8988T (cell line): ENCODE measurements at places on chromosomes 4 and X.

GRCh38 chr4:945274-946102 is 13.2 kb downstream of the TMEM175 start:
- peak; percentile 9 for DNase-seq

DNA sequence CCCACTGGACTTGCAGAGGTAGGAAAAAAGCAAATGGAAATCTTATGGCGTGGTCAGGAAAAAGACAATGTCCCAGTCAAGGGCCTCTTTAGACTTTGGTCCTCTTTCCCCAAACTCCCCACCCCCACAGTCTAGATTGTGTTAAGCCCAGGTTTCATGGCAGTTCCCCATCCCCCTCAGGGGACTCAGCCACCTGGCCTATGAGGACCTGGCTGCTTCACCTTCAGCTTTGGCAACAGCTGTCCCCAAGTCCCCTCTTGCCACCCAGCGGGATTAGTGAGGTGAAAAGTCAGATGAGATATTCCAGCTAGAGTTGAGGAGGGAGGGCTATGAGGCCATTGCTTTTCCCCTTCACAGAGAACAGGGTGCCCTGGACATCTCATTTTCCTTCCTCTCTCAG is 457 bp downstream of the RIPPLY1 start:
- no peak for DNase-seq

DNA sequence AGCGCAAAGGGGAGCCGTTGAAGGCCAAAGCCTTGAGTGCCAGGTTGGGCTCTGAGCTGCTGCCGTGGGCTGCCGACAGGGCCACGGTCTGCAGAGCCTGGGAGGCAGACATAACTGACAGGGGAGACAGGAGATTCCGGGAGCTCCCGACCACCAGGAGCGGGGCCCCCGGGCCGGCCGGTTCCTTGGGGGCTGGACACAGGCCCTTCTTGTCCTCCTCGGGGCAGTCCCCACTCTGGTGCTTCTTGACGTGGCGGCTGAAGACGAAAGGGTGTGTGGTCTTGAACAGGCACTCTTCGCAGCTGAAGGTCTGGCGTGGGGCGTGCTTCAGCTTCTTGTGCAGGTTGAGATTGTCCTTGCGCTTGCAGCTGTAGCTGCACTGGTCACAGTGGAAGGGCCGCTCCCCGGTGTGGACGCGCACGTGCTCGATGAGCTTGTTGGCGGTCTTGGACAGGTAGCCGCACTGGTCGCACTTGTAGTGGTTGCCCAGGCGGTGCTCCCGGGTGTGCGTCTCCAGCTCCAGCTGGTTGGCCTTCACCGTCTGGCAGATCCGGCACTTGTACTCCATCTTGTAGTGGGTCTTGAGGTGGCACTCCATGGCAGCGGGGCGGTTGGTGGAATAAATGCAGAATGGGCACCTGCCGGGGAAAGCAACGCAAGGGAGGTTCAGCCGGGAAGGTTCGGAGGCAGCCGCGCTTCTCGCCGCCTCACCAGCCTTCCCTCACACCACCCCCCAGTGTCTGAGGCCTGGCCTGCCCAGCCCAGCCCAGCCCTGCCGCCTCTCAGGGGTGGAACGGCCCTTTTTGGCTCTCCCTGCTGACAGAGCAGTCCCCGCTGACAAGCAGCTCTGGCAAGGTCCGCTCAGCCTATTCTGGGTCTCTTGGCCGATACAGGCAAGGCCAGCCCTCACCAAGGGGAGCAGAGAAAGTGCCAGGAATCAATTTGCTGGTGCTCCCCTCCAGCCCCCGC is 81.3 kb downstream of the C4orf51 start:
- DNase-seq, result no peak

GRCh38 chr4:184911310-184911709 is 85.5 kb upstream of the ACSL1 start:
- no peak for DNase-seq

DNA sequence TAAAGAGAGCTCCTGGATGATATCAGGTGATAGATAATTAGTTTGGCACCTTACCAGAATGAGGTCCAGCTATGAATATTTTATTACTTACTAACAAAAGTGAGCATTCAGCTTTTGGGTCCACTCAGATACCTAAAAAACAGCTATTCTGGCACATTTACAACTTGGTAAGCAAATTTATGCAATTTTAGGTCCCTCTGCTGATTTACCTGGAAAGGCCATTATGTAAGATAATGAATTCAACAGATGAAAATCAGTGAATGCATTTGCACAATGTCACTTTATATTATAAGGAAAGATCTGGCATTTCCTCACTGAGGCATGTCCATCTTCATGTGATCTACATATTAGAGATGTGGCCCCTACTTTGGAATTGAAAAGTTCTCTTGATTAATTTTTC is 517.0 kb downstream of the SPRY1 start:
- no peak for DNase-seq

- no peak for DNase-seq
Observed at GRCh38 chrX:143683486-143683885, 37.1 kb downstream of the SPANXN2 start.

DNA sequence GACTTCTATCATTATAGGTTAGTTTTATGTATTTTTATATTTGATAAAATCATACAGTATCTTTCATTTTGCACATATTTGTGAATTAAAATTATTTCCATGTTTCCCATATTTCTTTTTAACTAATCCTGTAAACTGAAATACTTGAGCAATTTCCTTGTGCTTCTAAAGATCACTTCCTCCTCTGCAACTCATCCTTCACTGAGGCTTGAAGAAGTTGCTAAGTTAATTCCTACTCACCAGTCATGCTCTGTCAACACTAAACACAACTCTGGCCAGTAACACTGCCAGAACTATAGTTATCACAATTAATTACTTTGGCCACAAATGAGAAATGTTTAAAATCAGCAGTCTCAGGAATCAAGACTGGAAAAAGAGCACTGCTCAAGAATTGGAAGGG is 6.7 kb downstream of the SPATA4 start:
- no peak for DNase-seq

DNA sequence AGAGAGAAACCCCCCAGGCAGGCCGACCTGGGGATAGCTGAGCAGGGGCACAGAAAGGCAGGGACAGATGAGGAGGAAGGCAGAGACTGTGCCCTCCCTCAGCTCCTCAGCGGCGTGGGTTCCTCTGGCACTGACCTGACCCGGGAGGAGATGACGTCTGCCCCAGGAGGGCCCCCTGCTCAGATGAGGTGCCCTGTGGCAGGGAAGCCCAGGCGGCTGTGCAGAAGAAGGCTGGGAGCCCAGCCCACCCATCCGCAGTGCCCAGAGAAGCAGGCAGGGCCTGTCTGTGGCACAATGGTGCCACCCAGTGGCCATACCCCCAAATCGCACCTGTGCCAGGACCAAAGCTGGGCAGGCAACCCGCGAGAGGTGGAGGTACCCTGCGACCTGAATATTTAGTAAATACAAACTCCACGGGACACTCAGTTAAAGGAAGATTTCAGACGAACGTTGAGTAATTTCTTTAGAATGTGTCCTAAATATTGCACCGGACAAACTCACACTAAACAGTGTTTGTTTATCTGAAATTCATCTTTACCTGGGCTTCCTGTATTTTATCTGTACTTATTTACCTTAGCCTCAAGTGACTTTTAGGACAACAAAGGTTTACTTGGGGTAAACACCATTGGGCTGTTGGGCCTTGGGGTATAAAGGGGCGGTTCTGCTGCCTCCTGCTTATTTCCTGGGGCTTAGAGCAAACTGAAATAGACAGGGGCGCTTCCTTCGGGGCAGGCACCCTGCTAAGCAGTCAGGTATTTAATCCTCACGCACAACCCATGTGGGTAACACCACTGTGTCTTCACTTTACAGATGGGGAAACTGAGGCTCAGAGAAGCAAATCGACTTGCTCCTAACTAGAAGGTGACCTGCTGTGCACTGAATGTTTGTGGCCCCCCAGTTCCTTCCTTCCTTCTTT is 46.5 kb upstream of the HMX1 start:
- peak; percentile 83 for DNase-seq

GRCh38 chr4:39042366-39042765 is 10.2 kb upstream of the TMEM156 start:
- DNase-seq, result no peak

- DNase-seq, result no peak
Observed at GRCh38 chrX:28225513-28225912, 244.3 kb upstream of the DCAF8L1 start.

- DNase-seq, result no peak
Observed at GRCh38 chrX:78333521-78333920, 6.1 kb upstream of the CYSLTR1 start.

- DNase-seq, result no peak
Observed at GRCh38 chr4:78749258-78749971, 26.7 kb upstream of the BMP2K start.

DNA sequence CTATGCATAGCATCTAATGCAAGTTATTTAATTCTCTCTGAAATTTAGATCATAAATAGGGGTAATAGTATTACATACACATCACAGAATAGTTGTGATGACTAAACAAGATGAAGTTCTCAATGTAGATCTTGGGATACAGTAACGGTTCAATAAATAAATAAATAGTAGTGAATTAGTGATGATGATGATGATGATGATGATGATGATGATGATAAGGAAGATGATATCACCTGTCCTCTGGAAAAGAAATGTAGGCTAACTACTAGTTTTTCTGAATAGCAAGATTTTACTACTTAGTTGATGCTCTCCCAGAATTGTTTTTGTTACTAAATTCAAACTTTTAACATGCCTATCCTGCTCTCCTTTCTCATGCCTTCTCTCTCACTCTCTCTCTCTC is 30.3 kb downstream of the SH3BGRL start:
- no peak for DNase-seq

DNA sequence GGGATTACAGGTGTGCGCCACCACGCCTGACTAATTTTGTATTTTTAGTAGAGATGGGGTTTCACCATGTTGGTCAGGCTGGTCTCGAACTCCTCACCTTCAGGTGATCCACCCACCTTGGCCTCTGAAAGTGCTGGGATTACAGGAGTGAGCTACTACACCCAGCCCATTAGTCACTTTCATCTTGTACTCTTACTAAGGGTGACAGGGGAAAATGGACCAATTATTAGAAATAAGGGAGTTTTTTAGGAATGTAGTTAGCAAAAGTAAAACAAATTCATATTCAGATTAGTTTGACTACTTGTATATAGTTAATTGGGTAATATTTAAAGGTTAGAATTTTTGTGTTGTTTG is 26.1 kb downstream of the SMARCA5 start:
- no peak for DNase-seq

DNA sequence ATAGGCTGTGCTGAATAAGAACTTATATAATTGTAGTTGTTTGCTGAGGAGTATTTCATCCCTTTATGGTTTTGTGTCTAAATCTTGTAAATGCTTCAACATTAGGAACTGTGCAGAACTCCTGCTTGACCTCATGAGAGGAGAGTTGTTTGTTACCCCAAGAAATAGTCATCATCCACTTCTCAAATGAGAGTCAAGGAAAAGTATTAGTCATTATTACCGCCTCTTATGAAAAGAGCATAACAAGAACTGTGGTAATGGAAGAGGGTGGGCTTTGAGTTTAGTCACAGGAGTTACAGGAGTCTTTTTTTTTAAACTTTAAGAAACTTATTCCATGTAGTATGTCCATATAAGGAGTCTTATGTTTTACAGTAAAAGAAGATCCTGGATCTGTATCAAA is 132.9 kb downstream of the RAP1GDS1 start:
- DNase-seq, result no peak

DNA sequence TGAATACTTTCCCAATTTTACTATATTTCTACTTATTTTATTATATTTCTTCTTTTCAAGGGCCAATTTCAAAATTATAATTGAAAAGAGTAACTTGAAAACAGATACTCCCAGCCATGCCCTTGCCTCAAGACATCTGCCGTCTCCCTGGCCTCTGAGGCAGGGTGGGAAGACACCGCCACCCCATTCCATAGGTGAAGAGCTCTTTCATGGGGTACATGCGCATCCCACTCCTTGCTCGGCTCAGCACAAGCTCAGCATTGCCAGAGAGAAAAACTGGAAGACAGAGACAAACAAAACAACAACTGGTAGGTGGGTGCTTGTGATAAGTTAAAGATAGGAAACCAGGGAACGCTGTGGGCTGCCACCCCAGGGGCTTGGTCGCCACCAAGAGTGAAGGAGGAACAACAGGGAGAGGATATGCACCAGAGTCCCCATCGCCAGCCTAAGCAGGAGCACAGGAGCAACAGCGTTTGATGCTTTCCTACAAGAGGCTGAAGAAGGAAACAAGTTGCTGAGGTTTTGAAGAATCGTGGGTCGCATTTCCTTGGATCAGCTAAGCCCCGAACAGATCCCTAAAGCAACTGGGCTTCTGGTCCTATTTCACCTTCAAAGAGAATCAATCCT is 11.3 kb downstream of the TMEM154 start:
- DNase-seq, result no peak
